Stimulated activated CD8-positive, alpha-beta memory T cell treated with anti-CD3 and anti-CD28 coated beads, Interleukin-7, amount 100 ng/mL, for 1 hour (primary cell): ENCODE measurements at places on chromosomes 3 and 15.

- DNase-seq = no peak
Measured at GRCh38 chr15:66771351-66771650, 69.3 kb downstream of the SMAD6 start.

GRCh38 chr3:126781889-126782491 is 78.0 kb downstream of the CHCHD6 start:
- DNase-seq = no peak

DNA sequence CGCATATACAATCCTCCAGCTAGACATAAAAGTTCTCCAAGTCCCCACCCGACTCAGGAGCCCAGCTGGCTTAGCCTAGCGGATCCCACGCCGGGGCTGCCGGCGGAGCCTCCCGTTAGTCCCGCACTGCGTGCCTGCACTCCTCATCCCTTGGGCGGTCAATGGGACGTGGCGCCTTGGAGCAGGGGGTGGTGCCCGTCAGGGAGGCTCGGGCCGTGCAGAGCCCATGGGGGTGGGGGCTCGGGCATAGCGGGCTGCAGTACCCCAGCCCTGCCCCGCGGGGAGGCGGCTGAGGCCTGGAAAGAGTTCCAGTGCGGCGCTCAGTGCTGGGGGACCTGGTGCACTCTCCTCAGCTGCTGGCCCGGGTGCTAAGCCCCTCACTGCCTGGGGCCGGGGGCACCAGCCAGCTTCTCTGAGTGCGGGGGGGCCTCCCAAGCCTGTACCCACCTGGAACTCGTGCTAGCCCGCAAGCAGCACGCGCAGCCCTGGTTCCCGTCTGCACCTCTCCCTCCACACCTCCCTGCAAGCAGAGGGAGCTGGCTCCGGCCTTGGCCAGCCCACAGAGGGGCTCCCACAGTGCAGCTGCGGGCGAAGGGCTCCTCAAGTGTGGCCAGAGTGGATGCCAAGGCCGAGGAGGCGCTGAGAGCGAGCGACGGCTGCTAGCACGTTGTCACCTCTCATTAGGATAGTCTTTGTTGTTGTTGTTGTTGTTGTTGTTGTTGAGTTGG is 12.2 kb upstream of the CCDC50 start:
- DNase-seq = no peak

- no peak for DNase-seq
Measured at GRCh38 chr15:70459312-70459711, 304.0 kb downstream of the UACA start.

DNA sequence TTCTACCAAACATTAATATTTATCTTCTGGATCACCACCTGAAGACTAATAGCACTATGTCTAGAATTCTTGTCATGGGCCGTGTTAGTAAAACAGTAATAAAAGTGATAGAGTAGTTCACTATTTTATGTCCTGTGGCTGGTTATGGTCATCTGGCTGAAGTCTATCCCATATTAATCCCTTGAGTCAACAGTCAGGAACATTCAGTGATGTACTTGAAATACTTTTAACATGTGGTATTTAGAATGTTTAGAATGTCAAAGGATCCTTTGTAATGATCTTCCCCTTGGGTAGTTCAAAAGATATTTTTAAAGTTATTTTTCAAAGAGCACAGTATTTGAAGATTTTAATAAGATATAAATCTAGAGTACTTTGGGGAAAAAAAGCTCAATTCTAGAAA is 117.0 kb downstream of the MBNL1 start:
- DNase-seq = no peak

DNA sequence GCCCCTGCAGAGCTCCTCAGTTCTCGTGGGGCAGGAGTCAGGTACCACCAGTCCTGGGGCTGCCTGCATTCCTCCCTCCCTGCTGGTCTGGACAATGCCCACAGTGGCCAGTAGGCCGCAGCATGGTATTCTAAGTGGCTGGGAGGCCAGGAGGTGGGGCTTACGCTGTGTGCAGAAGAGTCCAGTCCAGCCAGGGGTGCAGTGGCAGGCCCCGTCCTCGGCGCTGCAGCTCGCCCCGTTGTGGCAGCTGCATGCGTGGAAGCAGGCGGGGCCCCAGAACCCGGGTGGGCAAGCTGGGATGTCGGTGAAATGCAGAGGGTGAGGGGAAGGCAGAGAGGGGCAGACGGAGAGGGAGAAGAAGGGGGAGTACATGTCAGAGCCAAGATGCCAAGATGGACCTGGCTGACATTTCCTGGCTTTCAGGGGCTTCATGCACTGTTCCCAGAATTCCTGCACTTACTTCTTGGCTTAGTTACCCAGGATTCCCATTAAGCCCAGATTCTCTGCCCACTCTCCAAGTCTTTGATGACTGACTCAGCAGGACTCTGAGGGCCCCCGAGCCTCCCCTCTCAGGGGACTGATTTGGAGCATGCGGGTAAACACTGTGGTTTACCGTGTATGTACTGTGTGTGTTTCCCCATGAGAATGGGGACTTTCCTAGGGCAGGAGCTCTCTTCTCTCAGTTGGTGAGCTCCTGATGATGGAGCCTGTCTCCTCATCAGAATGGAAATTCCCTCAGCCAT is 47.5 kb downstream of the RAB11A start:
- DNase-seq = no peak

- DNase-seq = peak; percentile 69
Measured at GRCh38 chr3:42443819-42444436, 33.5 kb upstream of the LYZL4 start.

DNA sequence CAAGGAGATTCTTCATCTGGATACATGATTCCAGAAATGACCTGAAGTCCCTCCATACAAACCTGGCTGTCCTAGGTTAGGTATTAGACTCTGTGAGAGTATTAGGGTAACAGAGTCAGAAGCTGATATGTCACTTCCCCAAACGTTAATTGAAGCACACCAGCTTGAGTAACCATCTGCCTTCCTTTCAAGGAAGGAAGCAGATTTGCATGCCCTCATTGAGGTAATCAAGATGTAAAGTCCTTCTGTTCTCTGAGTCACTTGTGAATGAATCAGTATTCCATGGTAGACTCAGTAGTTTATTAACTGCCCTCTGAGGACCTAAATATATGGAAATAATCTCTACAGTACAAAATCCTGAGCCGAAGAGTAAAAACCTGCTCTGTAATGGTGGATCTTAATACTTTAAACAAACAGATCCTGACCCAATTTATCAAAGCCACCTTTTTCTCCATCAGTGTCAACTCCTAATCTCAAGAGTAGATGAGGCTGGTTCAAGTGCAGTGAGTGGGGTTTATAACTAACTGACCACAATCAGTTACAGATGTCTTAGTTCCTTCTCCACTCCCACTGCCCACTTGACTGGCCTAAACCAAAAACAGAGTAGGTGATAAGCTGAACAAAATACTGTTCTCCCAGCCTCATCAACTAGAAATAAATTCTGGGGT is 246.2 kb upstream of the CHRM5 start:
- DNase-seq = no peak

DNA sequence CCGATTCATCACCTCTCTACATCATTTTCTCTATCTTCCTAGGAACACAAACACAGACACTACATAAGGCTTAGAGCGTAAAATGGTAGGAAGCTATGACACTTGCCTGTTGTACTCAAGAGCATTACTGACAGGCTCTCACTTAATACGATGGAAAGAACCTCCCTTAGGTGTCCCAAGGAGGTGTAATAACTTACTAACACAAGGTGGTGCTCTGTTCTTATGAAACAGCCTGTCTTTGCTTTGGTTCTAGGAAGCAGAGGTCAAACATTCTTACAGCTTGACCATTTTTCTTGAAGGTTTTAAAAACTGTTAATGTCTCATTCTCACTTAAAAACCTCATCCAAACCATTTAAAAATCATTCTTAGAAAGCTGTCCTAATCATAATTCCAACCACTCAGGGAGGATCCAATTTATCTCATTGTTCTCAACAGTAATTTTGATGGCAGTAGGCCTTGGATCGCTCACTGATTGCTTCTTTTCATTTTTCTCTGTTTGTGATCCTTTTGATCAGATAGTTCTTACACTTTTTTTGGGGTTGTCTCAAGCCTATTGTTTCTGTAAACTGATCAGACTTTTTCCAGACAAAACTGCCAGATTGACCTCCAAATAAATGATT is 317.8 kb upstream of the AGTR1 start:
- no peak for DNase-seq

- DNase-seq = no peak
Measured at GRCh38 chr15:100753503-100753902, 126.1 kb upstream of the ALDH1A3 start.

DNA sequence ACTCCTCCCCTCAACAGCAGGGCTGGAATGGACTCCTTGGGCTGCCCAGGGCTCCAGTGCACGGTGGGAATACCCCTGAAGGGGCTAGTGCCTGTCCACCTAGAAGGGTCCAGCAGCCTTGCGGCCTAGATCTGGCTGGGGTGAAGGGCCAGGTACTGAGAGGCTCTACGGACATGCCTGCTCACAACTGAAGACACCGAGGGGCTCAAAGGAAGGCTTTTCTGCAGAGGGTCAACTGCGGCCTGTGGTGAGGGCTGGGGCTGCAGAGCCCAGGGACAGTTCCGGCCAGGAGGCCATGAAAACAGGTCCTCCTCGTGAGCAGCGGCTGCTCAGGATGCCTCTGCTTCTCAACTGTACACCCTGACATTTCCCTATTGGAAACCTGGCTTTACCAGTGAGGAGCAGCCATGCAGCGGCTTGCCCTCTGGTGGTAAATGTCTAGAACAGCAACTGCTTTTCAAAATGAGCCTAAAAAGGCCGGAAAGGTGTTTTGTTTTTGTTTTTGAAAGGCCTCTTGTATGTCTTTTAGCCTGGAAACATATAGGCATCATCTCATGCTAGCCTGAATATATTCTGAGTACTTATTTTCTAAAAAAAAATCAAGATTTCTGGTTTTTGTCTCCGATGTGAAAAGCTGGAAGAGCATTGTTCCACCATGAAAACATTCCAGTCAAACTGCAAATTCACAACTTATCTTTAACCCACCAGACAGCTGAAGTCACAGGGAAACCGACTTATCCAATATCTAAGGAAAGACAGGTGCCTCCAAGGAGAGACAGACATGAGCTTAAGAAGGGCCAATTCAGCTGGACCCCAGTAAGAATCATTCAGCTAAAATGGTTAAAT is 163.4 kb downstream of the KLF13 start:
- no peak for DNase-seq

- DNase-seq = no peak
Measured at GRCh38 chr15:99410477-99410876, 155.3 kb upstream of the MEF2A start.
